Stimulated activated CD4-positive, alpha-beta T cell treated with anti-CD3 and anti-CD28 coated beads, Interleukin-1b, Interleukin-23, amount 100 ng/mL, for 1 hour (primary cell): ENCODE measurements at places on chromosomes 1 and 21.

DNA sequence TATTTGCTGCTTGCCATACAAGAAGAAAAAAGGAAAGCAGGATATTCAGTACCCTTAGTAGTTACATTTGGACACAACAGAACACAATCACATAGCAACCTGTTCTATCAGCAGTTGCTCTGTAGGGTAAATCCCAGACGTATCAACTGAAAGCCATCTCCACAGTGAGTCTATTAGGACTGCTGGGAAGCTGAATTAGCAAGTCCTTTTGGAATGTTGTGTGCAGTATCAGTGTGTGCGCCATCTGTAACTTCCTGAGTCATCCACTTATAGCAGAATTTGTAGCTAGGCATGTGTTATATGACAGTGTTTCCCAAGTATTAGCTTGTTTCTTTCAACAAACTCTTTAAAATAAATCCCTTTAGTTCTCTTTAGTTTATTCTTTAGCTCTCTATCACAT, 21.3 kb downstream of the CCDC30 start:
- no peak for DNase-seq

DNA sequence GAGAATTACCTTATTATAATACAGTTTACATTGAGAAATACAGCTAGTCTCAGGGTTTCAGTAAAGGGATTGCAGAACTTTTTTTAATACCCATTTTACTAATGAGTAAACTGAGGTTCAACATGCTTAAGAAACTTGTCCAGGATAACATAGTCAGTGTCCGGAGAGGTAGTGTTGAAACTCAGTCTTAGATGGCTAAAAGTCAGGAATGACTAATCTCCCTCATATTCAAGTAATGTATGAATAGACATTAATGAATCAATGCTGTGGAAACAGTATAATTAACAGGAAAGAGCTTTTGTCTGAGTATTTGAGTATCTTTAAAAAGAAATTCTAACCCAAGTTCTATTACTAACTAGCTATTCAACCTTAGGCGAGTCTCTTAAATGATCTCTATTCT, 397.6 kb downstream of the PLA2G4A start:
- DNase-seq = no peak

- DNase-seq = no peak
These were observed 228.3 kb upstream of the PKN2 start for GRCh38 chr1:88455621-88456256.

DNA sequence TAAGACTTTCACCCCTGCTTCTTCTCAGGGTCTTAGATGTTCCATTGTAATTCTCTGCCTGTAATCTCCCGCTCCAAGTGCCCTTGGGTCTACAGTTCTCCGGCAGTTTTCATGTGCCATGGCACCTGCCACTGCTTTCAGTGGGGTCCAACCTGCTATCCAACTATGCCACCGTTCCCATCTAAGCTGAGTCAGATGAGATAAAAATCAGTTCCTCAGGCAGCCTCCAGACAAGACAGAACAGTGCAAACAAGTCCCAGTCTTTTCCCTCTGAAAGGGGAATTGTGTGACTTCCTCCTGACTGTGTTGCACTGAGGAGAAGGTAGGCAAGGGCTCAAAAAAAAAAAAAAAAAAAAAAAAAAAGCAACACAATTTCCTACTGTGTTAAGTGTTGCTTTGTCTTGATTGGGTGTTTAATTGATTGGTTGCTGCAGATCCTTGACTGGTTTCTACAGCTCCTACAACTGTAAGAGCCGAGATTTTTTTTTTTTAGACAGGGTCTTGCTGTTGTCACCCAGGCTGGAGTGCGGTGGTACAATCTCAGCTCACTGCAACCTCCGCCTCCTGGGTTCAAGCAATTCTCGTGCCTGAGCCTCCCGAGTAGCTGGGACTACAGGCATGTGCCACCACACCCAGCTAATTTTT, 50.7 kb downstream of the EBNA1BP2 start:
- DNase-seq = no peak

- no peak for DNase-seq
These were observed 118.7 kb upstream of the RRP15 start for GRCh38 chr1:218166268-218166945.
